Naive thymus-derived CD4-positive, alpha-beta T cell (primary cell): ENCODE measurements at places on chromosomes 1 and 21. TPM values are rescaled to one million over a fixed set of nuclear protein-coding genes. Genes with fewer than 3 reads are reported as not detected.

The IFI44L gene
- 183 and 194 TPM in 2 replicates for total RNA-seq

The OXCT2 gene
- total RNA-seq: not detected

The LY9 gene
- total RNA-seq: 5.6 and 7.3 TPM in 2 replicates

The RHEX gene
- total RNA-seq: 1.1 TPM

The NCSTN gene
- total RNA-seq: 68.4 TPM

The VCAM1 gene
- total RNA-seq: not detected

The NR0B2 gene
- not detected for total RNA-seq

The CFAP107 gene
- not detected for total RNA-seq
